Amygdala (tissue), 56 donors: ENCODE measurements at places on chromosomes 7 and 10.

DNA sequence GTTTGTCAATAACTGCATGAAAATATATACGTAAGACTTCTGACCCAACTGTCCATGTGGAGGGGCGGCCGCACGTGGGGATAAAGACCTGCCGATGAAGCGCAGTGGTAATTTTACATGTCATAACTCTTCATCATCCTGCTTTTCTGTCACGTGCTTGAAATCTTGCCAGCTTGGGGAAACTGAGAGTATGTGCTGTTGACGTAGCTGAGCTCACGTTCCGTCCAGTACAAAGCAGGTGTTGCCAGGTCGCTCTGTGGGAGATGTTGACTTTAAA is 105.1 kb downstream of the INPP5A start:
- no peak for DNase-seq

DNA sequence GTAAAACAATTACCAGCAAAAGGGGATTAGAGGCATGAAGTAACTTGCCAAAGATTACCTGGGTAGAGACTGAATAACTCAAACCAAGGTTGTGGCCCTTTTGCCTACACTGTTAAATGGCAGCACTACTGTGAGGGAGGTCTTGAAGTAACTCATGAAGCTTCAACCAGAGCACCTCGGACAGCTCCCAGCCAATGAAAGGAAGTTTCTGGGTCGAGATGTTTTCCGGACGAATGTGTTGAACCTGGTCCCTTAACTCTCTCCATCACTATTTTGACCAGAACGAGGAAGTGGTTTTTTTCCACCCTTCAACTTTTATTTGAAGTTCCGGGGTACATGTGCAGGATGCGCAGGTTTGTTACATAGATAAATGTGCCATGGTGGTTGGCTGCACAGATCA is 133.6 kb upstream of the PRKCQ start:
- DNase-seq, result no peak

- DNase-seq, result no peak
Observed at GRCh38 chr10:44004913-44005787, 356.5 kb upstream of the ZNF32 start.

DNA sequence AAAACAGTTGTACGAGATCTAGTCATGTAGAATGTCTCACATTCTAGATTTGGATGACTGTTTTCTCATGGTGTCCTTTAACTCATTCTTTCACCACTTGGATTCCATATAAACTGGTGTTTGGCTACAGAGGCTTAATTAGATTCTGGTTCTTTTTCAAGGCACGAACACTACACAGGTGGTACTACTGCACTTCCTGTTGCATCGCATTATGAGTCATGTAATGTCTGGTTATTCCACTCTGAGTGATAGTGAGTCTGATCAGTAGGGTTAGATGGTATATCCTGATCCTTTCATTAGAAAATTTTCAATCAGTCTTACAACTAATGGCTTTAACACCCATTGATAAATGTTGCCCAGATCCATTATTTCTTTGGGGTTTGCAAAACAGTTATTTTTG is 11.2 kb upstream of the AKAP9 start:
- DNase-seq, result no peak

DNA sequence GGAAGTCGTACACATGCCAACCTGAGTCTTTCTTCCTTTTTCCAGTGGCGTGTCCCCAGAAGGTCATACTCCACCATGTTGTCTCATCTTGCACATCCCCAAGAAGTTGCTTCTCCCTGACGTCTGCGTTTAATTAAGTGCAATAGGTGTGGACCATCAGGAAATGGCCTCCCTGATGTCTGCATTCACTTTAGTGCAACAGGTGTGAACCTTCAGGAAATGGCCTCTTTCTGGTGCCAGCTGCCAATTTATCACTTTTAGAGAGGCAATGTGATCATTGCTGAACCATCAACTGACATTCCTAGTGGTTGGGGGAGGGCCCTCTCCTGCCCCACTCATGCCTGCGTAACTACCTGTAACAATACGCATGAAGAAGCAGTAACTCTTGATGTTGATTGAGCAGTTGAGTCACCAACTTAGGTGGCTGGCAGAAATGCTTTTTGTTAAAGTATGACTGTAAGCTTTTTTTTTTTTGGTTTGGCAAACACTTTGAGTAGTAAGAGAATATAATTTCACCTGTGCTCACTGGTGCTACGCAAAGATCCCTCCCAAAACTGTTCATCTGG is 25.8 kb downstream of the SCIN start:
- DNase-seq, result no peak

- no peak for DNase-seq
Observed at GRCh38 chr10:97580421-97581367, 3.5 kb upstream of the HOGA1 start.

GRCh38 chr10:16673443-16673842 is 143.8 kb downstream of the RSU1 start:
- no peak for DNase-seq

GRCh38 chr10:48655411-48656240 is 29.0 kb upstream of the WDFY4 start:
- DNase-seq, result no peak

DNA sequence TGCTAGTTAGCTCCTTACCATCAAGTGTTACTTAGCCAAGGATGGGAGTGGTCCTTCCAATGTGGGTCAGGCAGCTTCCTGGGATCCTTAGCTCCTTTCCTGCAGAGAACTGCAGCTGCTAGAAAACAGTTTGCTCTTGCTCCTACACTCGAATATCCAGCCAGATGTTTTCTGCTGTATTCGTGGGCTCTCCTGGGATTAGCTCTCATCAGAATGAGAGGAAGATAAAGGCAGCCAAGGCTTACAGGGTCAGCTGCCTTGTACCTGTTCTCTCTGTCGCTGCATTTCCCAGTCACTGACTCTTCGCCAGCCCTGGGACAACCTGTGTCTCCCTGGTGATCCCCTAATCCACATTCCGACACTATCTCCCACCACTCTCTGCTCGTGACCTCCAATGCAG is 29.0 kb downstream of the NEUROD6 start:
- DNase-seq, result no peak

- DNase-seq, result no peak
Observed at GRCh38 chr10:131929122-131929845, 28.5 kb downstream of the PPP2R2D start.

DNA sequence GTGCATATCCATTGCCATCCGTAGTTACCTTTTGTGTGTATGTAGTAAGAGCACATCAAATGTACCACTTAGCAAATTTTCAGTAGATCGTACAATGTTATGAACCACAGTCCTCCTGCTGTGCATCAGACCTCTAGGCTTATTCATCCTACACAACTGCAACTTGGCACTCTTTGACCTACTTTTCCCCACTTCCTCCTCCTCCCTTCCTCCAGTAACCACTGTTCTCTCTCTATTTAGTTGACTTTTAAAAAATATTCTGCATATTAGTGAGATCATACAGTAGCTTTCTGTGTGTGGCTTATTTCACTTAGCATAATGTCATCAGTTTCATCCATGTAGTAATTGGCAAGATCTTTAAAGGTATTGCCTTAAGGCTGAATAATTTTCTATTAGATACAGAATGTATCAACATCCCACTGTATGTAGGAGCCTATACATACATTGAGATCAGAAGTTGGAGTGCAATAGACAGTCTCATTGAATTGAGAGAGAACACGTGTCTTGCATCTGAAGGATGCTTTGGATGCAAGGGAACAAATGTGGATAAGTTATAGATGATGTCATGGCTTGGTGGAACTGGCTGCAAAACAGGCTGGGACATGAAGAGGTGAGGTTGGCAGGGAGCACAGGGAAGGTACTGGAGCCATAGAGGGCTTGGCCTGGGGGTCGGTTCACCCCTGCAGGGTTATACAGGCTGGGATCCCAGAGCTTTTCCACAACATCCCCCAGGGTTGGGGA is 83.0 kb upstream of the FAM180A start:
- no peak for DNase-seq

GRCh38 chr10:104317726-104318299 is 20.5 kb downstream of the ITPRIP start:
- no peak for DNase-seq

GRCh38 chr10:89809766-89810165 is 108.4 kb downstream of the KIF20B start:
- no peak for DNase-seq

DNA sequence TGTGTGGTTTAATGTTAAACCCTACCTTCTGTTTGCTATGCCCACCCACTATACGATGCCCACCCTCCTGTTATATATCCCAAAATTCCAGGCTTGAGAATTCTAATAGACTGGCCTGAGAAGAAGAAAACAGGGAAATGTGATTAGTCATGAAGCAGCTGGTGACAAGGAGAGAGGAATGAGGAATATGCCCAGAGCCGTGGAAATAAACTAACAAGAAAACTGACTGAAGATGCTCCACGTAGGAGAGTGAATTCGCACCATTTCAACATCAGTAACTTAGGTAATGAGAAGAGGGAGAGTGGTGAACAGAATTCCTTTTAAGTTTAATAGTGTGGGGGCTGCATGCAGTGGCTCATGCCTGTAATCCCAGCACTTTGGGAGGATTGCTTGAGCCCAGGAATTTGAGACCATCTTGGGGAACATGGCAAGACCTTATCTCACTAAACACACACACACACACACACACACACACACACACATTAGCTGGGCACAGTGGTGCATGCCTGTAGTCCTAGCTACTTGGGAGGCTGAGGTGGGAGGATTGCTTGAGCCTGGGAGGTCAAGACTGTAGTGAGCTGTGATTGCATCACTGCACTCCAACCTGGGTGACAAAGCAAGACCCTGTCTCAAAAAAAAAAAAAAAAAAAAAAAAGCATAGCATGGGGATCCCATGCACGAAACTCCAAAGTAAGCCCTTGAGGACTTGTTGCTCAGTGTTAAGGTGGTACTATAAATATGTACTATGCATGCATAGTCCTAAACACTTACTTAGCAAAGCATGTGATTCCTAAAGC is 16.1 kb upstream of the SYPL1 start:
- DNase-seq, result no peak

- no peak for DNase-seq
Observed at GRCh38 chr7:151309311-151309710, 32.3 kb upstream of the NUB1 start.

- no peak for DNase-seq
Observed at GRCh38 chr7:138907201-138907847, 73.9 kb downstream of the KIAA1549 start.

DNA sequence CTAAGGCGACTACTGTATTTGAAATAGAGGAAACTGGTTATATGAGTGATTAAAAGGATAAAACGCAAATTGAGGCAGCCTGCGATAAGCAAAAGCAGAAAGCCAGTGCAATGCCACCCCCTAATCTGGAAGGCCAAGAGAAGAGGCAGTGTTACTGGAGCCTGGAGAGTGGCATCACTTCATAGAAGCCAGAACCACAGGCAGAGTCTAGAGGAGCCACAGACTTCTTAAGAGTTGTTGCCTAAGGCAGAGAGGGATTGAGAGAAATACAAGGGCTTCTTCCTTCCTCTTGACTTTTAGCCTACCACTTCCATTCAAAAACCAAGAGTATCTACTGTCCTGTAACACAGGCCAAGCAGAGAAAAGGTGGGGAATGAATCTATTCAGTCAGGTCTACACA is 94.9 kb upstream of the SKAP2 start:
- no peak for DNase-seq

DNA sequence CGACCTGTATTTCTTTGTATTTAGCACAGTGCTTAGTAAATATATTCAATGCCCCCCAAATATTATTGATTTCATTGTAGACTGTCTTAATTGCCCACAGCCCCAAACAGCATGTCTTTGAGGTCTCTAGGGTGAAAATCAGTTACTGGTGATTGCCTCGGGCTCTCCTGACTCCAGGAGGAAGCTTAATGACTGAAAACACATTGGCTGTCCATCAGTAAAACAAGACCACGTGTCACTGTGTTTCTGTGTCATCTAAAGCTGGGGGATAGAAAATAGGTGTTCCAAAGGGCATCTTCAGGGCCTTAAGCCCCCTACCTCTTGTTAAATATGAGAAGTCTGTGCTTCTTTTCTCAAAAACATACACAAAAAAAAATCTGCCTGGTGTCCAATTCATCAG is 67.9 kb downstream of the CACNA2D1 start:
- DNase-seq, result no peak

DNA sequence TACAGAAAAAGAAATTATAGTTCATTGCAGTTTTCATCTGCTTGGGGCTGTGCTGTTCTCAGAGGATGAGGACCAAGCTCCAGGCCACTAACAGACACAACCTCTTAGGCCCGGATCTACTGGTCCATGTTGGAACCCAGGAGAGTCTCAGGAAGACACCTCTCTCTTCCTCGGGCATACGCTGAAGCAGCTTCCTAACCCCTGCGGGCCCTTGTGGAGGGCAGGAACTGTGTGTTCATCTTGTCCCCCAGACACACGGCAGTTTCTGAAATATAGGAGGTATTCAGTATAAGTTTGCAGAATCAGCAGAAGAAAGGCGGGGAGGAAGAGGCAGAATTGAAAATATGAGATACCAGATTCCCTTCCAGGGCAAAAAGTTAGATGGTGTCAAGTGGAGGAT is 78.4 kb downstream of the EEPD1 start:
- no peak for DNase-seq

- peak; percentile 21 for DNase-seq
Observed at GRCh38 chr7:54888067-54888733, 129.2 kb upstream of the SEC61G start.

DNA sequence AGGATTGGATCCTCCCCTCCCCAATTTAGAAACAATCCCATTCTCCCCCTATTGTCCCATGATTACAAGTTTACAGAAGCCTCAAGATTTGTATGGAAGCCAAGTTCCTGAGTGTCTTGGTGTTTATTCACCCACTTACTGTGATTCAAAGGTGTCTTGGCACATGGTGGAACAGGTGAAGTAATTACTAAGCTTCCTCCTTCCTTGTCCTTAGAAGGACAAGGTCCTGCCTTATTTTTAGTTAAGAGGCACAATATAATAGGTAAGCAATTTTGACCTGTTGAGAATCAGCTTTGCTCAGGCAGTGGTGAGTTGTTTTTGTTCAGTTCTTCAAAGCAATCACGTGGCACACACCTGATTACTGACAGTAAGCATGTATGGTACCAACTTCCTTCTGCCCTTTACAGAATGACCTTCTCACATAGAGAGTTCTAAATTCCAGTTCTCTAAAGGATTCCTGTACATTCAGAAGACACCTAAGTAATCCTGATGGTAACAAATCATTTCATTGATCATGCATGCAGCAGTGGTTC is 60.7 kb upstream of the SLC13A1 start:
- DNase-seq, result no peak

GRCh38 chr7:40965774-40966173 is 737.1 kb downstream of the INHBA start:
- no peak for DNase-seq

DNA sequence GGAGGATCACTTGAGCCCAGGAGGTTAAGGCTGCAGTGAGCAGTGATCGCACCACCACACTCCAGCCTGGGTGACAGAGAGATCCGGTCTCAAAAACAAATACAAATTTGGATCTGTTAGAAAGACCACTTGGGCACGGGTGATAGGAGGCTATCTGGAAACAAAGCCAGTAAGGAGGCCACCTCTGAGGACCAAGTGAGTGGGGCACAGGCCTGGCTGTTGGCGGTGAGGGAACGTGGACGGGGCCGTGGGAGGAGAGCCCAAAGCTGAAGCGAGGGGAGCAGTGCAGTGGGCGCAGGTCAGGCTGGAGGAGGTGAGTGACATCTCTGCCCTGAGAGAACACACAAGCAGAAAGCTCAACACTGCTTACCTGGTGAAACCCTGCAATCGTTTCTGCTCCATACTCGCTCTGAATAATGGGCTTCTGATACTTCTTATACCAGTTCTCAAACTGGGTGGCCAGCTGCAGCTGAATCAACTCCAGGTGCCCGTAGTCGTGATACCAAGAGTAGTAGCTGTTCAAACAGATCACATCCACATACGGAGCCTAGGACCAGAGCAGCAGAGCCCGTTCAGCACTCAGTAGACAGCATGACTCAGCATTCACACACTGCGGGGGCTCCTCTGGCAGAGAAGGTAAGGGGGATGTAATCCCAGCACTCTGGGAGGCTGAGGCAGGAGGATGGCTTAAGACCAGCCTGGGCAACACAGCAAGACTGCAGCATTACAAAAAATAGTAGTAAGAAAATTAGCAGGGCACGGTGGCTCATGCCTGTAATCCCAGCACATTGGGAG is 14.5 kb downstream of the GUSB start:
- DNase-seq, result no peak
